ENCODE measurements at places on chromosomes 2 and 18.

DNA sequence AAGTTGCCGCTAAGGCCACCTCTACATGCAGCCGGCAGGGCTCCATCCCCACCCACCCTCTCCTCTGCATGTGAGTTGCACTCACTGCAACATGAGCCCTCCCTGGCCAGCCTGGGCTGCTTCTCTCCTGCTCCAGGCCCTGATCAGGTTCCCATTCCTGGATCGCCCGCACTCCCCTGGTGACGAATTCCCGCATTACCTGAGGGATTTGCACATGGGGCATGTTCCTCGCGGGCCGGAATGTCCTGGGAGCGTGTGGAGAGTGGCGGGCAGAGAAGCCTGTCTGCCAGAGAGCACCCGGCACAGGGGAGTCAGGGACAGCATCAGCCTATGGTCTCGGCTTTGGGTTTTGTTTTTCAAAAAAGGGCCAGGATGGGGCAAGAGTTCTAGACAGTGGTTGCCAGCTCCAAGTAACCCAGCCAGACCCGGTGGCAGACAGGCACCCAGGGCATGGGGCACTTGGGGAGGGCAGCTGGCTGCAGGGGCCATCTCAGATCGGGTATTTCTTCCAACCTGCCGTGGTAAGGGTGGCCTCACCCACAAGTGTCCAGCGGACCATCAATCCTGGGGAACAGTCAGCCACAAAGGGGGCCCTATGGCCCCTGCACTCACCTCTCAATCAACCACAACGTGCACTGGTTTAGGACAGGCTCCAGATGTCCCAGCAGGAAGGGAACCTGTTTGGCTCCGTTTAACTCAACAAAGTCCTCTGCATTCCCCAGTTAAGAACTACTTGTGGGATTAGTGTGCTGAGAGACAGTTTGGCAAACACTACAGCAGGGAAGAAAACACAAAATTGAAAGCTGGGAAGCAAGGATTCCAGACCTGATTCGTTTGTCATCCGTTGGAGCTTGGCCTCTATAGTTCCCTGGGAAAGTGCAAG lies 187.7 kb downstream of the SMAD7 start:
- no peak for DNase-seq

DNA sequence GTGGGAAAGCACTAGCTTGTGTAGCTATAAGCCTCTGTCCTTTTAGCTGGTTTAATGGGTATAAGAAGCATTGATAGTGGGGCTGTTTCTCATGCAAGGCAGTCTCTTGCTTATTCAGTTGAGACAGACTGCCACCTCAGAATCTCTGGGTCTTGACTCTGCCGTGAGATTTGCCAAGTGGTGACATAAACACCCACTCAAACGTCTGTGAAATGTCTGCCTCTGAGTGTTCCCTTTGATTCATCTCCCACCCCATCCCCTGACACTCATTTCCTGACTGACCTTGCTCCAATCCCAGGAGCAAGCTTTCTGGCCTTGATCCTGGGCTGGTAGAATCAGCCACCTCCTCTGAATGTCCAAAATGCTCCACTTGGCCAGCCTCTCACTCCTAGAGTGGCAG lies 141.9 kb upstream of the RBMS1 start:
- DNase-seq: no peak

- DNase-seq: no peak
Observed at GRCh38 chr2:198077477-198077876, 273.1 kb downstream of the PLCL1 start.

- no peak for DNase-seq
Observed at GRCh38 chr18:50071397-50071796, 123.5 kb downstream of the MYO5B start.

GRCh38 chr18:64678048-64678447 lies 529.2 kb upstream of the LINC00305 start:
- no peak for DNase-seq

DNA sequence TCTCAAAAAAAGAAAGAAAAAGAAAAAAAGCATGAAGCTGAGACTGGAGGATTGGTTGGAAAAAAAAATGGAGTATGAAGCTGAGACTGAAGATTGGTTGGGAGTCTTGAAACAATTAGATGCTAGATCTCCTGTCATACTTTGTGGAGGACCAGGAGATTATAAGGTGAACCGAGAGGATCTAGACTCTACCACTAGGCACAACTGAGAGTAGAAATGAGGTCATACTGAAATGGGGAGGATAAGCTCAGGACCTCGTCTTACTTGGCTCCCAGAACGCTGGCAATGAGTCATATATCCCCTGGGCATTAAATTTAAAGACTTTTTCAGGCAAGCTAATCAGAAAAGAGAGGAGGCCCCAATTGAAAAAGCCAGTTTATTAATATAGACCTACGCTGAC lies 3.3 kb upstream of the ORC2 start:
- DNase-seq: no peak

DNA sequence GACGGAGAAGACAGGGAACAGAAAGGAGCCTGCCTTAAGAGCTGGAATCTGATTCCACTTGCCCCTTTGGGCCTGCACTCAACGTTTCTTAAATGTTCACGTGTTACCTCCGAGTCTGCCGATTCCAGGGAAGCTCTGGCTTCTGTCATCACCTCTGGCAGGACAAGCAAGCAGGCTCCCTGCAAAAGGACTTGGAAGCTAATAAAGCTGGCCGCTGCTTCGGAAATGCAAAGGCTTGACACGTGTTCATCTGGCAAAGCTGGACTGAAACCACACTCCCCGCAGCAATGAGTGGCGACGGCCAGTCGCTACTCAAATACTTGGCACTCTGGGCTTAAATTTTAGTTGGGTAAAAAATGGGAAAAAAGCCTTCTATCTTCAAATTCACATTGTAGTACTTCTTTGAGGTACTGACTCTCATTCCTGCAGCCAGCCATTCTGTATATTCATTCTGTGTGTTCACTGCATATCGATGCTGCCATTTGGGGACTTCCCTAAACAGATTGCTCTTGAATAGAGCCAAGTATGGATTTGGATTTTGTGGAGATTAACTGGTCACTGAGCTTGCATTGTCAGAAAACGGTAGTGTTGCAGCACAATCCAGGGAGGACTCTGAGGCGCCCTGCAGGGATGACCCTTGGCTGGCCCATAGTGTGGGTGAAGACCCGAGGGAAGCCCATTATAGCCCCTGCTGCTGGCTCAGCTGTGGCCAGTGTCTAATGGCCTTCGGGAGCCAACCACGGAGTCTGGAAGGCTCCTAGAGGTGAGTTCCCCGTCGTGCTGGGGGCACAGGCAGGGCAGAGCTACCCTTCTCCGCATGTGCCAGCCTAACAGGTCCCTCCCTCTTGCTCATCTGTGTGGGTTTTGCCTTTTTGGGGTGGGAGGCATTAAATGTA lies 231.5 kb downstream of the PRKCE start:
- no peak for DNase-seq

DNA sequence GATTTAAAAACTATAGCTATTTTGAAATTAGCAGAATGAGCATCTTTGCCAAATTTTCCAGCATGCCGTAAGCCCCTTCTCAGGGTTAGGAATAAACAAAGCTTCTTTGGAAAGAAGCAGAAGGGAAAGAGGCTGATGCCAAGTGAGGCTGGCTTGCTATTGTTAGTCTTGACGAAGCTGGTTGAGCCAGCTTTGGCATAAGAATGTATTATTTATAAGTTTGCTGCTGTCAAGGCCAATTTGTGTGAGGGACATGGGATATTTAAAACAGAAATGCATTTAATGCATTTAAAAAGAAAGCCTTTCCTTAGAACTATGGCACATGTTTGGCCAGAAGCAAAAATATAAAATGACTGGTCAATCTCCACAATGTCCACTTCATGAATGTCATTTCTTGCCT lies 52.5 kb upstream of the TTN start:
- DNase-seq: no peak

- no peak for DNase-seq
Observed at GRCh38 chr2:72080286-72081145, 67.1 kb downstream of the CYP26B1 start.

- DNase-seq: no peak
Observed at GRCh38 chr2:63710732-63711131, 122.0 kb downstream of the MDH1 start.

DNA sequence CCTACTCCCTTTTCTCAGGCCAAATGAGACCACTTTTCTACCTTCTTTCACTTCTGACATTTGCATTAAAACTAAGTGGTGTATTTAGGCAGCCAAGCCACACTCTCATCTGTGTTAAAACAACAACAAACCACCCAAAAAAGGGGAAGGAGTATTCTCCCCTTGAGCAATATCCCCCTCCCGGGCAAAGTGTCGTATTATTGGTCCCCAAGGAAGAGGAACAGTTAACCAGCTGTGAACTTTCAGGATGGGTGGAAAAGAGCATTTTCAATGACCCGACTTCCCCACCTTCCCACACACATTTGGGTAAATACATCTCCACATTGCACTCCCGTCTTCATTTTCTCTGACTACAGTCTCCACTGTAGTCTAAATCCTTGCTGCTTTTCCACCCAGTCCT lies 44.3 kb downstream of the FEZ2 start:
- DNase-seq: peak; percentile 64

GRCh38 chr2:163774862-163775261 lies 39.1 kb upstream of the FIGN start:
- no peak for DNase-seq

- DNase-seq: no peak
Observed at GRCh38 chr2:105510761-105511528, 112.1 kb upstream of the FHL2 start.

DNA sequence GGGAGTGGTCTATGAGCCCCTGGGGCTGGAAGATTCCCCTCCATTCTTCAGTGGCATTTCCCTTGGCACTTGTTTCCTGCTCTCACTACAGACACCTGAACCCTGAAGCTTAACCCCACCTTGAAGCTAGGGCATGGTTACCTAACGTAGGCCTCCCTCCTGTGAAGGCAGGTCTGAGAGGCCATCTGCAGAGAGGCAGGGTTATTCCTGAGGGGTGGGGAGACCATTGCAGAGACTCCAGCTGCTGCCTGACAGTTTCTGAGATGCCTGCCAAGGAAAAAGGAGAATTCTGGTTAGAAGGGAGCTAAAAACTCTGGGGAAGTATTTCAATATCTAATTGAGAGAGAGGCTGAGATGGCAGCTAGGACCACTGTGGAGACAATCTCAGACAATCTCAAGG lies 119.3 kb upstream of the NDUFV2 start:
- no peak for DNase-seq

- DNase-seq: no peak
Observed at GRCh38 chr2:176507786-176508185, 238.5 kb downstream of the MTX2 start.

- DNase-seq: no peak
Observed at GRCh38 chr2:122469147-122469546, 713.7 kb downstream of the TSN start.

DNA sequence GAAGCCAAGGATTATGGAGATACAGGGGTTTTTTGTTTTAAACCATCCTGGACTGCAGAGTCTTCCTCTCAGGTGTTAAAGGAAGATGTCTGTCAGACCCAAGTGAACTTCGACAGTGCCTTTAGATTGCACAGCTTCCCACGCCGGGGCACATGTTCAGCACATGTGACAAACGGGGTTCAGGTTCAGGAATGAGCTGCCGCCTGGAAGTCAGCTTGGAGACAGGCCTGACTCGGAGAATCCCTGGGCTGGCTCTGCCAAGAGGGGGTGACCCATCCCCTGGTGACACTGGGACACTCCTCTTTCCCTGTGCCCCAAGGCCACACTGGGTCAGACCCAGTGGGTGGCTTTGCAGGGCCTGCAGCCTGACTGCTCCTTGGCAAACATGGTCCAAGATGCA lies 359.3 kb upstream of the SALL3 start:
- no peak for DNase-seq

- no peak for DNase-seq
Observed at GRCh38 chr2:120438301-120439066, 92.5 kb downstream of the INHBB start.

DNA sequence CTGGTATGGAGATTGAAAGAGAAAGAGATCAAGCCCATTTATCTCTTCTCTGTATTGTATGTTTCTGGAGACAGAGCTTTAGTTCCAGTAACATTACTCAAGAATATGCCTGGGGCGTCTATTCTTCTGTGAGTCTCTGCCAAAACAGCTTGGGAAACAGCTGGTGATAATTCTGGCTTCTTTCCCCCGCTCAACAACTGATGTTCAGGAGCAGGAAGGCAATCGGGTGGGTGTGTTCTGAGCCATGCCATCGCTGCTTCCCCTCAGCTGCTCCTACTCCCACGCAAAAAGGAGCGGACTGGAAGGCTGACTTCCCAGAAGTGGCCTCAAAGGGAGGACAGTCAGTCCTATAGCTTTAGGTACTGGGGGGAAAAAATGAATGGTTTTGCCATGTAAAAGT lies 695.1 kb downstream of the PLCL1 start:
- no peak for DNase-seq

DNA sequence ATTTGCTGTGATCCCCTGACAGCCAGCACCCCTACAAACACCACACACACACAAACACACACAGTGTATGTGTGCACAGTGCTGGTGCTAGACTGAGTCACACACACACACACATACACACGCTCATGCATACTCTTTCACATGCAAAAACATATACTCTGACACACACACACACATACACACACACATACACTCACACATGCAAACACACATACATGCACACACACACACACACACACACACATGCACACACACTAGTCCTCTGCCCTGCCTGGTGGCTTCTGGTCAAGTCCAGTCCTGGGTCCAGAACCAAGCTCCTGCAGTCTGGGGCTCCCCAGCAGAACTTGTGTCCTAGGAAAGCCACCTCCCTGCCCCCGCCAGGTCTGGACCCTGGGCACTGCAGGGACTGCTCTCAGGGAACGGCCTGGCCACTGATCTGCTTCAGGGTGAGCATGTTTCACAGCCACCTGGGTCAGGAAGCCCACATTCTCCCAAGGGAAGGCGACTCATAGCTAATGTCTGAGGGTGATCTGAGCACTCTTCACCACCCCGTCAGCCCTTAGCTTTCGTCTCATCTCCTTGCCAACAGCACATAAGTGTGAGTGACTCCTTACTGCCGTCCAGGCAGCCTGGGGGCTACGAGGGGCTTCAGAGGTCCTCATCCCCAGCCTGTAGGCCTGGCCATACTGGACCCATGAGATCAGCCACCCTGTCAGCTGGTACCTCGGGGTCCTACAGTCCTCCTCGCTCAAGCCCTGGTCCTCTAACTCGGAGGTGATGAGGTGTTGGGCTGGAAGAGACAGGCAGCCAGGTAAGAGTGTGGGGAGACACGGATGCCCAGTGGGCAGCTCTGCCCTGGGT lies 88.1 kb downstream of the MCFD2 start:
- no peak for DNase-seq

- DNase-seq: no peak
Observed at GRCh38 chr2:75010571-75010970, 52.1 kb downstream of the POLE4 start.

DNA sequence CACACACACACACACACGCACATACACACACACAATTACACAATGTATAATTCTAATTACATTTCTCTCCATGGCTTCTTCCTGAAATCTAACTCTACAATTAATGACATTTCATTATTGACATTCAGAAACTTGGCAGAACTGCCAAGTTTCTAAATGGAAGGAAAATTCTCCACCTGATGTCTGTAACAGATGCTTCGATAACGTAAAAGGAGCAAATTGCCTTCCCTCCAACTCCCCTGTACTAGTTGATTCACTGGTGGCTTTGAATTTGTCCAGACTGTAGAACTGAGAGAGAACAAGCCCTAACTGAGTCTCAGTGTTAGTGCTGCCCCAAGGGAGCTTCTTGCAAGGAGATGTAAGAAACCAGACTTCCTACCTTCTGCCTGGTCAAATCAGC lies 255.1 kb upstream of the TMEM200C start:
- DNase-seq: no peak

All from GF-D8 (cell line).